Suprapubic skin (tissue), 4 donors: ENCODE measurements at places on chromosomes 6 and 20.
A peak's percentile ranks its signal among the peaks of the same experiment; 100 is the strongest.

DNA sequence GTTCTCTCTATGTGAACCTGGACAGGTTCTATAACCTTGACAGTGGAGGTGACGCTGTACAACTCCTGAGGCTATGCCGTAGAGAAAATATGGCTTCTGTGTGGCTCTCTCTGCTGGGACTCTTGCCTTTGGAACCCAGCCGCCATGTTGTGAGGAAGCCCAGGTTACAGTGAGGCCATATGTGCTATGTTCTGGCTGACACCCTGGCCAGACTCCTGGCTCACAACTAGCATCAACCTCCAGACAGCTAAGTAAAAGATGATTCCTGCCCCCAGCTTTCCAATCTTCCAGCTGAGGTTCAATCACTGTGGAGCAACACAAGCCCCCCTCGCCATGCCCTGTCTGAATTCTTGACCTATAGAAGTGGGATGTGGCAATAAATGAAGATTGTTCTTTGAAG lies 57.0 kb downstream of the PPP1R3G start:
- no peak for DNase-seq

DNA sequence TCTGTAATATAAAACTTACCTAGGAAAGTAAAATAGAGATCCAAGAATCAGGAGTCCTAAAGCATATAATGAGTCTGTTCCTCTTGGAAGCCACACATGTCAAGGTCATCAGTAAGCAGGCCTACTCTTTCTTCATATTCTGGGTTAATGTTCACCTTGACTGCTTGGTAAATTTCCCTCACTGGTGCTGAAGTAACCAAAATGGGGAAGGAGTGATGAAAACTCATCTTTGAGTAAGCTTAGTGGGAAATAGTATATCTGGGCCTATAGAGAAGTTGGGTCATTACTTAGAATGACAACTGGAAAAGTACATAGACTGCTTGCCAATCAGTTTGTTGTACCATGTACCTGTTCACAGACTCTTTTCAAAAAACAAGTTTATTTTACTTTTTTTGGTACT lies 6.6 kb downstream of the TSPYL4 start:
- no peak for DNase-seq

DNA sequence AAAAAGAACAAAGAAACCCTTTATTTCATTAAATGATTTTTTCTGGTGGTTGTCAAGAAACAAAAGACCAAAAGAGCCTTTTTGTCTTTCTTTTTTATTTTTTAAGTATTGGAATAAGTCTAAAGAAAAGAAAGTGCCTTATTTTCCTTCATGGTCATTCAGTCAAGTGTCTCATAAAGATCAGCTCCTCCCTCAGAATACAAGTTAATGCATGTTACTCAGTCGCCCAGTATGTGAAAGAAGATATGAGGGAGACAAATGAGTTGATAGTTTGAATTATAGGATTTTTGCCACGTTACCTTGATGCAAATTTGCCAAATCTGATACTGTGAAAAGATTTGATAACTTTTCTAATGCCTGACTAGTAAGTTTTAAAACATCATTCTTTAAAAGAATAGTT lies 157.2 kb downstream of the QKI start:
- no peak for DNase-seq

- no peak for DNase-seq
Observed at GRCh38 chr20:16445482-16445881, 127.8 kb downstream of the KIF16B start.

- DNase-seq, result no peak
Observed at GRCh38 chr6:2369606-2370005, 124.2 kb upstream of the GMDS start.

GRCh38 chr20:63693083-63693732 lies 3.2 kb upstream of the TNFRSF6B start:
- peak; percentile 63 for DNase-seq

DNA sequence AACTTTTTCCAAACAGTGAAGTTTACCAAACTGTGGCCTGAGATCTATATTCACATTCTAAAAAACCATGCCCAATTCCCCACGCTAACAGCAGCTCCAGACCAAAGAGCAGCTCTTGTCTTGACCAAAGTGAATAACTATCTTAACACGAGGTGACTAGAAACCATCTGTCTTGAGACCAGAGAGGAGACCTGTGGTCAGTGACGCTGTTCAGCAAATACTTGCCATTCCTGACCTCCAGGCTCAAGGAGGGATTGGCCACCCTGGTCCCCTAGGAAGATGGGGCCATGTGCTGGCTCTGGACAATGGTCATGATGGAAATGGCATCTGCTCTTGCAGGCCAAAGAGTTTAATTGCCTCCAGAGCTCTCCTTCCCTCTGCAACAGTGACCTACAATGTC lies 104.4 kb upstream of the CD93 start:
- no peak for DNase-seq

DNA sequence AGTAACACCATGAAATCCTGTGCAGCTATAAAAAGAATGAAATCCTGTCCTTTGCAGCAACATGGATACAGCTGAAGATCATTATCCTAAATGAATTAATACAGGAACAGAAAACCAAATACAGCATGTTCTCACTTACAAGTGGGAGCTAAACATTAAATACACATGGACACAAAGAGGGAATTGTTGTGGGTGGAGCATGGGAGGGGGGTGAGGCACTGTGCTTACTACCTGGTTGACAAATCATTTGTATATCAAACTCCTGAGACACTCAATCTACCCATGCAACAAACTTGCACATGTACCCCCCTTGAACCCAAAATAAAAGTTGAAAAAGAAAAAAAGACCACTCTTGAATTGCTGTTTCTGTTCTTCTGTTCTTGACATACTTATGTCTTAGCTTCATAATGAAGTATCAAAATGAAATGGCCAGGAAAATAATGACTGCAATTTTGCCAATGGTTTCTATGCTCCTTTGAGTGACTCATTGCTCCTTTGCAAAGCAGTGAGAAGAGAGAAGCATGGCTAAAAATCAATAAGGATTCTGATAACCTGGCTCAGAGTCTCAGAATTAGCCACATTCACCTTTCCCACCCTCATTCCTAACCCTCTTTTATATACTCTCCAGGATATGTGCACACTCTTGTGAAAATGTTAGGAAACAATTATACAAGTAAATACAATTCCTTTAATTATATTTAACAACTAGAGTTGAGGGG lies 71.0 kb downstream of the CYP39A1 start:
- no peak for DNase-seq

- DNase-seq, result no peak
Observed at GRCh38 chr6:38776515-38776914, 61.4 kb downstream of the DNAH8 start.

DNA sequence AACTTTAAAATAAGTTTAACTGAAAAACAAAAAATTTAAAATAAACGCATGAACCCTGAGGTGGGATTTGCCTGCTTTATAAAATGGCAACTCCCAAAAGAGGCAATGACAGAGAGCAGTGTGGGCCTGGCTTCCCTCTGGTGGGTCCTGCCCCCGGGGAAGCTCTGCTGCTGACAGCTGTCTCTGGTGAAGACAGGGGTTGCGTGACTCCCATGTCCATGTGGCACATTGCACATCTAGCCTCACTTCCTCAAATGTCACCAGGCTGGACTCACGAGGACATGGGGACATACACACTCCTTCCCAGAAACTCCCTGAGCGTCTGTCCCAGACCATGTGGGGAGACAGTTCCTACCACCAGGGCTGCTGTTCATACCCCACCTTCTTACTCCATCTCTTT lies 66.2 kb downstream of the ABHD12 start:
- DNase-seq, result peak; percentile 69

- DNase-seq, result no peak
Observed at GRCh38 chr6:113364766-113365165, 492.4 kb upstream of the MARCKS start.

GRCh38 chr6:106156413-106156812 lies 70.3 kb downstream of the PRDM1 start:
- DNase-seq, result no peak

DNA sequence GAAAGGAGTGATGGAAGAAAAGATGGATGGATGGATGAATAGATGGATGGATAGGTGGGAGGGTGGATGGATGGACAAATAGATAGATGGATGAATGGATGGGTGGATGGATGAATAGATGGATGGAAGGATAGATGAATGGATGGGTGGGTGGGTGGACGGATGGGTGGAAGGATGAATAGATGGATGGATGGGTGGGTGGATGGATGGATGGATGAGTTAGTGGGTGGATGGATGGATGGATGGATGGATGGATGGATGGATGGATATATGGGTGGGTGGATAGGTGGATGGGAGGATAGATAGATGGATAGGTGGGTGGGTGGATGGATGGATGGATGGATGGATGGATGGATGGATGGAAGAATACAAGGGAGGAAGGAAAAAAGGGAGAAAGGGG lies 82.2 kb downstream of the ATXN1 start:
- DNase-seq, result no peak

DNA sequence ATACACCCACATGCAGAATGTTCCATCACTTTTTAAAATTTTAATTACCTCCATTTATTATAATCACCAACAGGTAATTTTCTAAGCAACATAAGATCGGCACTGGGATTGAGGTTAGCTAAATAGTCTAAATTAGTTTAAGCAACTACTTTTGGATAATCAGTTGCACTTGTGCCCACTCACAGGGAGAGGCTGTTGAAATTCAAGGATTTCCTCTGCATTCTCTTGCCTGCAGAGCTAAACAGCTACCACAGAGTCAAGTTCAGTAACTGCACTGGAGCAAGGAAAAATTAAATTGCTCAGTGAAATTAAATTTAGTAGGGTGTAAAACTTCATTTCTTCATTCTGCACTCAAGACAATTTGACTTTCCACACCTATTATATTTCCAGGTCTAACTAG lies 120.7 kb upstream of the CCDC28A start:
- DNase-seq, result no peak

DNA sequence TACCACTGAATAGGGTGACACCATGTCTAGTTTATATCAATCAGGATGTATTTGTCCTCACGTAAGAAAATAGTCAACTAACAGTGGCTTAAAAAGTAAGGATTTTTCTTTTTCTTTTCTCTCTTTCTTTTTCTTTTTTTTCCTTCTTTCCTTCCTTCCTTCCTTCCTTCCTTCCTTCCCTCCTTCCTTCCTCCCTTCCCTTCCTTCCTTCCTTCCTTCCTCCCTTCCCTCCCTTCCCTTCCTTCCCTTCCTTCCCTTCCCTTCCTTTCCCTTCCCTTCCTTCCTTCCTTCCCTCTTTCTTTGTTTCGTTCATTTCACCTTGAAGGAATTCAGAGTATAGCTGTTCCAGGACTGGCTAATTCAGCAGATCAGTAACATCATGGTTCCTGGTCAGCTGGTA lies 83.2 kb downstream of the SOX4 start:
- no peak for DNase-seq

- DNase-seq, result no peak
Observed at GRCh38 chr6:84635081-84635761, 129.2 kb downstream of the TBX18 start.

DNA sequence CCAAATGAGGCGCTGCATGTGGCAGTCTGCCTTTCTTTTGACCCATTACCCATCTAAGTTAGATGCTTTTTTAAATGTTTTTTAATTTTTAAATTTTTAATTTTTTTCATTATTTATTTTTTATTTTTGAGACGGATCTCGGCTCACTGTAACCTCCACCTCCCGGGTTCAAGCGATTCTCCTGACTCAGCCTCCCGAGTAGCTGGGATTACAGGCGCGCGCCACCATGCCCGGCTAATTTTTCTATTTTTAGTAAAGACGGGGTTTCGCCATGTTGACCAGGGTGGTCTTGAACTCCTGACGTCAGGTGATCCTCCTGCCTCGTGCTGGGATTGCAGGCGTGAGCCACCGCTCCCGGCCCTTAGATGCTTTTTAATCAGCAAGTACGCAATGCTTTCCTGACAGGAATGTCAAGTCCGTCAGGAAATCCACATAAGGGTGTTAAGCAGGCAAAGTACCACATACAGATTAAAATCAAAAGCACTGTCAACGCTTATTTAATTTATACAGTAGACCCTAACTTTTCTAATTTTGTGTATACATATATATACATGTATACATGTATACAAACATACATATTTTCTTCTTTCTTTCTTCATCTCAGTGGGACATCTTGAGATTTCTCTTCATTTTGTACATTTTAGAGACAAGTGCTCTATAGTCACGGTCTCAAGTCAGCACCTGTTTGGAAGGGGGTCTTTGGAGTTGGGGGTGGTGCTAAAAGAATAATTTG lies 995 bp upstream of the GSTA4 start:
- DNase-seq, result peak; percentile 82

DNA sequence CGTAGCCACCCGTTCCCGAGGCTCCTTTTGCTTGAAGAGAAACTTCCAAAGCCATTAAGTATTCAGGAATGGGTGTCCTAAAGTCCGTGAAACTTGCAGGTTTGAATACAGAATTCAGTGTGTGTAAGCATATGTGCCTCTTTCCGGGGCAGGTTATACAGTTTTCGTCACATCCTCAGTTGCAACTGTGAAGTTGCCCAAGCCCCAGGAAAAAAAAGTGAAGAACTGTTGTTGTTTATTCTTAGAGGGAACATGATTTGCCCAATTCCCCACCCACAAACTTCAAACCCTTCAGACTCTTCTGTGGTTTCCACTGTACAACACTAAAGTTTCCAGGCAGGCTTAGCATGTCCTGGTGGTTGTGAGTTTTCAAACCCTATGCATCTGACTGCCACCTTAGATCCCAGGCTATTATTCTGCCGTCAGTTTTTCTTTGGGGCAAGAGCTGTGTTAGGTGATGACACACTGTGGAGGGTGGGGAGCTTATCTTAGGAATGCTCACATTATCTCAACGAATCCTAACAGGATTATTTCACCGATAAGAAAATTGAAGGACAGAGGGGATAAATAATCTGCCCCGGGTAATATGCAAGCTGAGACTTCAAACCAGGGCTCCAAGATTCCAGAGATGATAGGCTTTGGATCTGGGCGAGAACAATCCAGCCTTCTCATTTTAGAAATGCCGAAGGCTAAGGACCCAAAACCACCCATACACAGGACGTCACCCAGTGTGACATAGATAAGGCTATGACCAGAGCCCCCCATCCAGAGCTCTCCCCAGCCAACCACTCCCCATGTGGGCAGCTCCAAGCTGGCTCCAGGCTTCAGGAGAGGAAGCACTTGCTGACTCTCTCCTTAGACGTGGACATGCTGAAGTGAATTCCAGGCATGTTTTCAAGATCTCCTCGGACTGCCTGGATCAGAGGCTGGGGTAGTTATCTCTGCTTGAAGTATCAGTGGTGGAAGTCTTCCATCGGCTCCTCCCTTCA lies 81.7 kb upstream of the AFDN start:
- no peak for DNase-seq

- no peak for DNase-seq
Observed at GRCh38 chr6:103167345-103168071, 1692.2 kb downstream of the HACE1 start.

GRCh38 chr20:37479266-37479665 lies 41.8 kb upstream of the NNAT start:
- no peak for DNase-seq
